DMS79 (cell line): ENCODE measurements at places on chromosomes 11 and 22.

- DNase-seq: no peak
Measured at GRCh38 chr11:13314676-13315394, 37.2 kb downstream of the BMAL1 start.

DNA sequence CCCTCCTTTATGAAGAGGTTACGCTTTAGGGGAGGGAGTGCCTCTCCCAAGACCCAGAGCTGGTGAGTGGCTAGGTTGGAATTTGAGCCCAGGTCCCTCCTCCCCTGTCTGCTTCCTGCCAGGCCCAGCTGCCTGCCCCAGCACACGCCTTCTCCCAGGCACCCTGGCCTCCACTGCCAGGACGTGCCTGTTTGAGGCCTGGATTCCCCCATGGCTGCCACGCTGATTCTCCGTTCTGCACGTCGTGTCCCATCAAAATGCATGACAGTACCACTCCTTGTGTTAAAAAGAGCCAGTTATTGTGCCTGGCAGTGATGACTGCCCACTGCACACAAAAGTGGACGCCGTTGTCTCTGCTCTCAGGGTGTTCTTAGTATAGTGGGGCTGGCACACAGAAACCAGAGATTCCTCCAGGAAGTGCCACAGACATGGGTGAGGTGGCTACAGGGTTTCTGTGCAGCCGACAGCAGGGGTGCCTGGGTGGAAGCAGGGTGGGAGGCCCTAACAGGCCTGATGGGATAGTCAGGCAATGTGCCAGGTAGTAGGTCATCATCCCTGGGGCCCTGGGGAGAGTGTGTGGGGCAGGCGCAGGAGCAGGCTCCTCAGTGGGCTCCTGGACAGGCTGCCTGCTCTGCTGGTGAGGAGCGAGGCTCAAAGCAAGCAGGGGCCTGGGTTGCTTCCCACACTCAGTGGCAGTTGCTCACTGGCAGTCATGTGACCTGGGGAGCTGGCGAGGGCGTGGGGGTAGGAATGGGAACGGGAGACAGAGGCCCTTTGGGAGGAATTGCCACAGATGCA, 24.2 kb downstream of the MED15 start:
- peak; percentile 5 for DNase-seq

DNA sequence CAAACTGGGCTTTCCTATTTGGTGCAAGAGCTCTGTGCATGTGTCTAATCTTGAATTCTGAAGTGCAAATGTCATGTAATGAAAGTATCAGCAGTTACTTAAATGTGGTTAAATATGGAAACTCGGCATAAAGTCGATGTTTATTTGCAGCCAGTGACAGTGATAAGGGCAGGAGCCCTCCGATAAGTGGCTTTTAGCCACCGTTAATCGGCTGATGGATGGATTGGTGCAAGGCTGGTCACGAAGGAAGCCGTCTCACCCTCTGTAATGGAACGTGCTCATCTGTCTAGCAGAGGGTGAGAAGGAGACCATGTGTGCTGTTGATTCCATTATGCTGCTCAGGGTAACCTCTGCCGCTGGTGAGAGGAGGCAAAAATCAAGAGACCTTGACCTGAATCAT, 121.8 kb upstream of the PAX6 start:
- DNase-seq: no peak

DNA sequence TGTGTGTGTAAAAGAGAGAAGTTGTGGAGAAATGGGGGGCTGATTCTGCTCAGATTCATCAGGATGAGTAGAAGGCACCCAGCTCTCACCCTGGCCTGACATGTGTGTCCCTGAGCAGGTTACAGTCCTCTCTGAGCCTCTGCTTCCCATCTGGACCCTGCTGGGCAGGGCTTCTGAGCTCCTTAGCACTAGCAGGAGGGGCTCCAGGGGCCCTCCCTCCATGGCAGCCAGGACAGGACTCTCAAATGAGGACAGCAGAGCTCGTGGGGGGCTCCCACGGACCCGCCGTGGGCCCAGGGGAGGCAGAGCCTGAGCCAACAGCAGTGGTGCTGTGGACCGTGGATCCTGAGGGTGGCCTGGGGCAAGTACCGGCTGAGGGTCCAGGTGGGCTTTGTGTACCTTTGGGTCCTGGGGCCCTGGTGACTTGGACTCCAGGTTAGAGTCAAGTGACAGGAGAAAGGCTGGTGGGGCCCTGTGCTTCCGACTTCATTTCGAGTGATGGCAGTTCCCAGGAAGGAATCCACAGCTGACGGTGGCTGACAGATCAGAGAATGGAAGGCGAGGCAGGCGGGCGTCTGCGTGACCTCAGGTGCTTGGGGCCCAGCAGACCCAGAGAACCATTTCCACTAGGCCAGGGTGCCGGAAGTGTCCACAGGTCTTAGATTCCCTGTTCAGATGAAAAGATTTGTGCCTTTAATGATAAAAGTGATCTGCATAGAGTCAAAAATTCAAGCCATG, 21.9 kb downstream of the NEAT1 start:
- no peak for DNase-seq

- DNase-seq: no peak
Measured at GRCh38 chr11:134032043-134032442, 36.8 kb upstream of the JAM3 start.

GRCh38 chr11:102762361-102762767, 18.1 kb downstream of the MMP10 start:
- DNase-seq: no peak

DNA sequence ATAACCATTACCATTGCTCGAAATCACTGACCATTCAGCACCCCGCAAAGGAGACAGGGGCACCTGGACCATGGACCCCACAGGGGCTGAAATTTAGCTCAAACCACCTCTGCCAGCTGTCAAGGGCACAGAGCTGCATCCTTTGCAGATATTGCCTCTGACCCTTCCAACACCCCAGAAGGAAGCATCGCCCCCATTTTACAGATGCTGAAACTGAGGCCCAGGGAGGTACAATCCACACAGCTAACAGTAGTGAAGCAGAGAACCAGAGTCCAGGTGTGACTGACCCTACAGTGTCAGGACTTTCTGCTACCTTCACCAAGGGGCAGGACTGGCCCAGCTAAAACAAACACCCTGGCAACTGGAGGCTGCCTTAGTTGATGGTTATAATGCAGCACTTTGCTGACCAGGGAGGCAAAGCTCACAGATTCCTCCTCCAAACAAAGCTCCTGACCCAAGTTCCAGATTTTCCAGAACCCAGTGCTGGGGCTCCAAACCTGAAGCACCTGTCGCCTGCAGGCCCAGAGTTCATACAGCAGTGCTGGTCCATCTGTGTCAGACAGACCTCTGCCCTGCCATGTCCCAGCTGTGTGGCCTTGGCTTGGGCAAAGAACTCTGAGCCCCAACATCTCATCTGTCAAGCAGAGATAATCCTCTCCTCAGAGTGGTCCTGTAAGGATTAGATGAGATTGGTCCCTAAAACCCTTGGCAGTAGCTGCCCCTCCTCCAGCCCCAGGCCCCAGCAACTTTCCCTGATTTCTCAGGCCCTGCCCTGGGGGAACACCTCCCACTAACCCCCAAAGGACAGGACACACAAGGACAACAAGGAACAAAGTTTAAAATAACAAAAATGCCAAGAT, 15.2 kb upstream of the ARAP1 start:
- no peak for DNase-seq

DNA sequence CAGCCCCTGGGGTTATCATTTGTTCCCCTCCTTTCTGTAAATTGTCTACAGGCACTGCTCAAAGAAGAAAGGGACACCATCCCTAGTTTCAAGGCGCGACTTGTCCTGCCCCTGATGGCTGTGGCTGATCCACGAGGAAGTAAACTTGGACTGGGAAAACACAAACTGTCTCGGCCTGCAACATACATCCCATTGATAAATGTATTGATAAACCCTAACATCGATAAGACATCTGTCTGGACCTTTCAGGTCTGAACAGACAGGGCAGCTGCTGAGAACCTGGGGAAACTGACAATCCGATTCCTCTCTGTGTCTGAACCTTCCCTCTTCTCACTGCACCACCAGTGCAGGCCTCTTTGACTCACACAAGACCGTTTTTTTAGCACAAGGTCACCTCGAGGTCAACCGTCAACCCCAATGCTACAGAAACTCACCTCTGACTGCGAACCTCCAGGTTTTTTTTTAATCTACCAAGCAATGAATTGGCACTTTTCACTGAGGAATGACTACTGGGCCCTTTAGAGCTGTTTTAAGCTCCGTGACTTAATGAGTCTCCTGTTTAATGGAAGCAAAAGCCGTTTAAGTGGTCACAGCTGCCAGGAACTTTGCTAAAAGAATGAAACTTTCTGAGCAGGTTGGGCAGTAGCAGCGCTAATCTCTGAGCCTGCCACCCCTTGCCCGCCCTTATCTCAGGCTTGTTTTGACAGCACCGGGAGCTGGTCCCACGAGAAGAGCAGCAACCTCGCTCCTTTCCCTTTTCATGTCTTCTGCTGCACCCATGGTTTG, 203.8 kb upstream of the TMEM45B start:
- DNase-seq: no peak

GRCh38 chr11:12556155-12556554, 118.1 kb upstream of the TEAD1 start:
- DNase-seq: no peak

DNA sequence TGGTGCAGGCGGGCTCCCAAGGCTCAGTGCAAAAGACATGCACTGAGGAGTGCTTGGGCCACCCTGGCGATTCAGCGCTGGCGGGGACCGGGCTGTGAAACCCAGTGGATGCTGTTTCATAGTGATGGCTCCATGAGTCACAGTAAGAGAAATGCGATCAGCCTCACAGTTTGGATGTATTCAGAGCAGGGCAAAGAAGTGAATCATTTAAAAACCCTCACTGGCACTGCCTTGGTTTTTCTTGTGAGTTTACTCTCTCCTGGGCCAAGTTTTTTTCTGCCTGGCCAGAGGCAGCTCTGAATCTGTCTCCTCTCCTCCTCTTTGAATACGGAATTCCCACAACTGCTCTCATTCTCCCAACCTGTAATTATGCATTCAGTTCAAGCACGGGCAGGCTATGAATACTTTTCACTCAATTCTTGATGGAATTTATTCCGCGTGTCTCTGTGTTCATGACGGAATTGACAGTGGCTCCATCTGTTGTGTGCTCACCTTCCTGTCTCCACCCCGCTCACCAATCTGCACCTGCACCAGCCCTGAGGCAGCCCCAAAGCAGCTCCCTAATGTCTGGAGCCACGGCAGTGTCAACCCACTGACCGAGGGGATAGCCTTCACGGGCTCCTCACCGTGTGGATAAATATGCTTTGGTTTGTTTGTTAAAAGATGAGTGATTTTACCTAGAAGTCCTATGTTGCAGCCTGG, 14.9 kb downstream of the ADAMTS8 start:
- no peak for DNase-seq

- DNase-seq: no peak
Measured at GRCh38 chr11:15006139-15006759, 34.1 kb upstream of the CALCA start.

DNA sequence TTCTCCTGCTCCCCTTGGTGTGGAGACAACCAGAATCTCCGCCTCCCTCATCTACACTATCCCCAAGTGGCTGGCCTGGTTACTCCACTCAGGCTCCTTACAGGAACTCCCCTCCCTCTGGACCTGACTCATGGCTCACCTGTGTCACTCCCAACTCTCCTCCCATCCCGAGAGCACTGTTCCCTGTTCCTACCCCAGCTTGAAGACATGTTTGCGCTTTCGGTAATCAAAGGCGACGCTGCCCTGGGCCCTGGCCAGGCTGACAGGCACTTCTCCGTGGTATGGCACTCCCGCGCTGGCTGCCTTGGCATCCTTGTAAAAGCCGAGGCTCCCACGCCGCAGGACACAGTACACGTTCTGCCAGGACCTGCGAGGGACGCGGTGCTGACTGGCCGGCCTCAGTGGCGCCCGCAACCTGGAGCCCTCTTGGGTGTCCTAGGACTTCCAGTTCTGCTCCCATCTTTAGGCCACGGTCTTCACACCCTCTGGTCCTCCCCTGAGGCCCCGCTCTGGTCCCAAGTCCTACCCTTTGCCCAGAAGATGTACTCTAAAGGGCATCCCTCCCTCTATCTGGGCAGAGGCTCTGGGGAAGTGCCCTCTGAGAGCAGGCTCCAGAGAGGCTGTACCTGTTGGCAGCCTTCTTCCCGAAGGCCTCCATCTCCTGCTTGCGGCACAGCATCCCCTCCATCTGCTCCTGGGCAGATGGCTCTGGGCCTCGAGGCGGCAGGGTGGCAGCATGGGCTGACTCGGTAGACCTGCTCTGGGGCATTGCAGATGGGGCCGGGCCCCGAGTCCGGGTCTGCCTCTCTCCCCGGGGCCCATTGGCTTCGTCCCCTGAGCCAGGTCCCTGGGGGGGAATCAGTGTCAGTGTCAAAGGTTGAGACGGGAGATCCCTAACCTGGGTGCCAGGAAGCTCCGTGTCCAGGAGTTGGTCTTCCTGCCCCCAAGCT, 9.4 kb upstream of the RBM4B start:
- DNase-seq: no peak

DNA sequence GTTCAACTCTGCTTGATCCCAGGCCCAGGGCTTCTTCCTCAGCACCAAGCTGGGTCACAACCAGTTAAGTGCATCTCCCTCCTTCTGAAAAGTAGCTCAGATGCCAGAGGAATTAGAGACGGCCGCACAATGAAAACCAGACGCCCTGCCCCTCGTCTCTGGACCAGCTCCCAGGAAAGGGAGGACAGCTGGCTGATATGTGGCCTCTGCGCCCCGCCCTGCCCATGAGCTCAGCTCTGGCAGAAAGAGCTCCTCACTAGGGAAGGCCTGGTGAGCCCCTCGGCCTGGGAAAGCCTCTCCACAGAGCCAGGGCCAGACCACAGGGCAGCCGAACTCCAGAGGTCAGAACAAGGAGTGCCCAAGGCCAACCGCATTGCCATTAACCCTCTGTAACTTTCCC, 18.1 kb upstream of the SCGB1A1 start:
- no peak for DNase-seq

DNA sequence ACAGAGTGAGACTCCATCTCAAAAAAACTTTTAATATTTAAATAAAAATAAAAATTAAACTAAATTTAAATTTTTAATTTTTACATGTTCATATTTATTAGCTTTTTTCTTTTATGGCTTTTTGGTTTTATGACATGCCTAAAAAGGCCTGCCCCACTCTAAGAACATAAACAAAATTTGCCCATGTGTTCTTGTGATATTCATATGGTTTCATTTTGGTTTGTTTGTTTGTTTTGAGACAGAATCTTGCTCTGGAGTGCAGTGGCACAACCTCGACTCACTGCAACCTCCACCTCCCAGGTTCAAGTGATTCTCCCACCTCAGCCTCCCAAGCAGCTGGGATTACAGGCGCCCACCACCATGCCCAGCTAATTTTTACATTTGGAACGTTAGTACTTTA, 27.7 kb downstream of the SUSD2 start:
- no peak for DNase-seq

DNA sequence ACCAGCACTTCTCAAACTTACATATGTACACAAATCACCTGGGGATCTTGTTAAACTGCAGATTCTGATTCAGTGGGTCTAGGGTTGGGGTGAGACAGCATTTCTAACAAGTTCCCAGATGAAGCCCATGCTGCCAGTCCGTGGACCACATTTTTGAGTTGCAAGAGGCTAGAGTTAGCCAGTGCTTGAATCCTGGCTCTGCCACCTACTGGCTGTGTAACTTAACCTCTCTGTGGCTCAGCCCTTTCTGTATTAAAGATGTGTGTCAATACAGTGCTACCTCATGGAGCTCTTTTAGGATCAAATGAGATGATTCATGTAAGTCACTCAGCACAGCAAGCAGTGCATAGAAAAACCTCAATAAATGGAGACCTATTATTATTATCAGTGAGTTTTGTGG, 90.2 kb upstream of the ISX start:
- DNase-seq: no peak
